ENCODE measurements at places on chromosomes 5 and 9. TPM values are rescaled to one million over a fixed set of nuclear protein-coding genes. Genes with fewer than 3 reads are reported as not detected.

DNA sequence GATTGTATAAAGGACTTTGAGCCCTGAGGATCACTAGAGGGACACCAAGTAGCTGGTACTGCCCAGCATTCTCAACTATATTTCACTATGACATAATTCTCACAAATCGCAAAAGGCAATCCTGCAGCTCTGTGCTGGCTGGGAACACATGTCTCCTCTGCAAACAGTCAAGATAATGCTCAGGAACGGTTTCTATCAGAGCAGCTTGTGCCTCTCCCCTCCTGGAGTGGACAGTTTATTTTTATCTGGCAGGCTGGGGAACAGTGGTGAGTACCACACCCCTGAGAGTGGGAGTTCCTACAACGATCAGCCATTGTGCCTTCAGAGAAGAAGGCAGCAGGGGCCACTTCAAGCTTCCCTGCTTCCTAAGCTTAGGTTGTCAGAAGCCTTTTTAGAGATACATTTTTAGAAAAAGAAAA is 65.8 kb downstream of the ERAP1 start:
- DNase-seq: peak; percentile 44

DNA sequence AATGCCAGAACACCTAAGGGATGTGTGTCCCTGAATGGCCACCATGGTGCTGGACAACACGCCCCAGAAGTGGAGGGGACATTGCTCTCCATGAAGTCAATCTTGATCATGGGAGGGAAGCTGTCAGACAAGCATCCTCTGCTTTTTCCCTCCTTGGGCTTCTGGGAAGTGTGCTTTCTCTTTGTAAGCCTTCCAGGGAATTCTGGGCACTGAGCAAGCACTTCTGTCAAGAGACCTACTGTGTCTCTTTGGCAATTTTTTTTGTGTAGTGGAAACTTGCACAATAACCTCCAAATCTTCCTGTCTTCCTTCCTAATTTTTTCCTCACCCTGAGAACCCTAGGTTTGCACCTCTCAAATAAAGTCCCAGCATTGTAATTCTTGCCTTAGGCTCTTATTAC is 132.0 kb downstream of the SEC61B start:
- peak; percentile 66 for DNase-seq

- peak; percentile 20 for DNase-seq
These were observed 18.6 kb downstream of the EQTN start for GRCh38 chr9:27278374-27278773.

- DNase-seq: peak; percentile 20
These were observed 91.3 kb upstream of the GPBP1 start for GRCh38 chr5:57082441-57083067.

DNA sequence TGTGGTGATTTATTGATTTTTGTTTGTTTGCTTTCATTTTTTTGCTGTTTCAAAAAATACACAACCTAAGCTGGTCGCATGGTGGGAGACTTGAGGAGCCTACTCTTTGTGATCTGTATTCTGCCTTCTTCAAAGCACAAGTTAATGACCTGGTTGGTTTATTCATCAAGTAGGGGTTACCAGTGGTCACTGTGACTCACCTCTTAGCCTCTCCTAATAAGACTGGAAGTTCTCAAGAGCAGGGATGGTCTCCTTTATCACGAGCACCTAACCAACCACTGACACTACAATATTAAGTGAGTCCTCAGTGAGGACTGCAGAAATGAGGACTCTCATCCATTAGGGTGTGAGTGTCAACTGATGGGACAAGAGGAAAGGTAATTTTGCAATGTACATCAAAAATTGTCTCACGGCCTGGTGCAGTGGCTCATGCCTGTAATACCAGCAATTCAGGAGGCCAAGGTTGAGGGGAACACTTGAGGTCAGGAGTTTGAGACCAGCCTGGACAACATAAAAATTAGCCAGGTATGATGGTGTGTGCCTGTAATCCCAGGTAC is 13.6 kb upstream of the MTMR12 start:
- DNase-seq: peak; percentile 4

- no peak for DNase-seq
These were observed 448.4 kb upstream of the ITGA1 start for GRCh38 chr5:52339285-52339684.

DNA sequence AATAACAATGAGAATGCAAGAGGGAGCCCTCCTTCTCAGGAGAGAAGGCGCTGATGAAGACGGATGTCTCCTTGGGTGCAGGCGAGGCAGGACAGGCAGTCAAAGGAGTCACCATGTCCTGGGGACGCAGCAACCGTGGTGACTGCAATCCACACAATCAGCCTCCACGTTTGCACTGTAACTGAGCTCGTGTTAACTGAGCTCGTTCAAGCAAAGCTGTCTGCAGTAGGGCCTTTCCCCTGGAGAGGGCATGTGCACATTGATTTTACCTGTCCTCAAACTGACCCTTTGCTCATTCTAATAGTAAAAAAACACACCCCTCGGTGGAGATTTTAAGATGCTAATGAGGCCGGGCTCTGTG is 2.8 kb downstream of the SARDH start:
- no peak for DNase-seq

DNA sequence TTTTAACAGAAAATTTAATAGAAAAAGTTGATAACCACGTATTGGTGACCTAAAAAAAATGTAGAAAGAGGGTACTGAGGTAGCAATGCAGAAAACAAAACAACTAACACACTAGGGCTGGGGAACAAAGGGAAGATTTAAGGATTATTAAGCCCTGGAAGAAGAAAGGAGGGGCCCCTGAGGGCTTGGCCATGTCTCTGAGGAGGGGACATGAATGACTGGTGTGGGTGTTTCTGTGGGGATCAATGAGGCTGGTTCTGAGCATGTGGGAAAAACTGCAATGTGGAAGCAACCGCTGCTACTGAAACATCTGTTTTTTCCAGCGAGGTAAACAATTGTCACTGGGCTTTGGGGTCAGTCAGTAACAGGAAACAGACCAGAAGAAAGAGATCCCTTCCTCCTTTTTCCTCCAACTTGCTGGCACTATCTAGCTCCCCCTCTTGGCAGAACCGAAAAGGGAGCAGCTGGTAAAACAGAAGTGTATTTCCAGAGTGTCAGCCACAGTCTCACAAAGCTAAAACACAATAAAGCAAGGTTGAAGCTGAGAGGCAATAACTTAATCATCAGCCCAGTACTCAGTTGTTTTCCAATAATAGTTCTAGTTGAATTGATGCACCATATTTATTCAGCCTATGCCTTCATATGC is 48.3 kb downstream of the ATPSCKMT start:
- DNase-seq: no peak

DNA sequence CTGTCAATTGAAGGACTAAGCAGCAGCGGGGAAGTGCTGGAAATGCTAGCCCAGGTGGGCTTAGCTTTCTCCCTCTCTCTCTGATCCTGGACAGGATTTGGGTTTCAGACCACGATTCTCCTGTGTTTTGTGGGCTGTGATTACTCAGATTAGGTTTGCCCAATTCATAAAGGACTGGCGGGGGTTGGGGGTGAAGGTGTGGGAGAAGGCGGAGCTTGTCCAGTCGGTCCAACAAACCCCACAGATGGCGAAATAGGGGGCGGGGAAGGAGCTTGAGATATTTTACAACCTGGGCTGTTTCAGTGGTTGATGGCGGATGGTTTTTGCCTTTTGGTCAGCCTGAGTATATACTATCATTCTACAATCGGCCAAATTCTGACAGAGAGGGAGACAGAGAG is 35.2 kb downstream of the PCDHAC2 start:
- no peak for DNase-seq

DNA sequence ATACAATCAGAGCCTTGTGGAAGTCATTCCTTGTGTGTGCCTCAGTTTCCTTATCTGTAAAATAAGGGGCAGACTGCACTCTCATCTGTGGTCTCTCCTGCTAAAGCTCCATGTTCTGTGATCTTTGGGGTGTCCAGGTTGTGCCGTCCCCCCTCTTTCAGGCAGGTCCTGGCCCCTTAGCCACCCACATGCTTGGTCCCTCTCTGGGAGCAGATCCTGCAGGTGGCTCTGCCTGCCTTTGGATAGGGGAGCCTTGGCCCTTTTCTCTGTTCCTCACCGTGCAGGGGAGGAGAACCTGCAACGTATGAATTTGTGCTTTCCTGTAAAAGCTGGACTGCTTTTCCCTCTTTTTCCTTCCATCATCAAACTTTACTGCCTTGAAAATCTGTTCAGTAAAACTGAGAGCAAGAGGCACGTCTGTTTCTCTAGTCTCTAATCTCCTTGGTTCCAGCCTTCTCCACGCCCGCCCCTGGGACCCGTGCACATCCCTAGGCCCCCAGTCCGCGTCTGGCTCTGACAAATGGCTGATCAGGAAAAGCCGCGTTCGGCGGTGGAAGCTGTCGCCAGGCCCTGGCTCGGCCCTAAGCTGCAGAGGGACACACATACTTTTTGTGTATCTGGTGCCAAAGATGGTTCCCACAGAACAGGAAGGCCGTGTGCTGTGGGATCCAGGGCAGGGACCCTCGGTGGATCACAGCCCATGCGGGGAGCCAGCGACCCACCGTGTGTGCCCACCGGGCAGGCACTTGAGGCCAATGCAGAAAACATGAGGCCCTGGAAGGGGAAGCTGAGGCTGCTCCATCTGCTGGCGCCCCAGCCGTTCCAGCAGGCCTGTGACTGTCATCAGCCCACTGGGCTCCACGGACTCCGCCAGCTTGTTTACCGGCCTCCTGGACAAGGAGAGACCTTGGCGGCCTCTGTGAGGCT is 43.4 kb upstream of the COL5A1 start:
- no peak for DNase-seq

GRCh38 chr9:83466877-83467276 is 71.3 kb downstream of the FRMD3 start:
- DNase-seq: peak; percentile 65

DNA sequence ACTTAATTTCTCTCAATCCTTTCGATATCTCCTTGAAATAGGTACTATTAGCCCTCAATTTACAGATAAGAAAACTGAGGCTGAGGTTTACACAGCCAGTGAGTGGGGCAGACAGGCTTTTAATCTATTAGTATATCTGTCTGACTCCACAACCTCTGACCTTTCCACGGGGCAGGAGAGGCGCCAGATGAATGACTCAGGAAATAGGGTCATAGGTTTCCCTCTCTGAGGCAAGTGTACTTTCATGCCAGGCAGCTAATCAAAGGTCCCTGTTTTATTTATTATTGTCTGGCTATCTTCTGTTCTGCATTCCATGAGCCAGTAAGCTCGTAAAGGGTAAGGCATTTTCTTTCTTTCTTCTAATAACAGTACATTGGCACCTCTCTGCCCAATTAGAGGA is 79.6 kb upstream of the KLF4 start:
- DNase-seq: peak; percentile 43

- no peak for DNase-seq
These were observed 144.4 kb downstream of the FSTL4 start for GRCh38 chr5:133467826-133468463.

DNA sequence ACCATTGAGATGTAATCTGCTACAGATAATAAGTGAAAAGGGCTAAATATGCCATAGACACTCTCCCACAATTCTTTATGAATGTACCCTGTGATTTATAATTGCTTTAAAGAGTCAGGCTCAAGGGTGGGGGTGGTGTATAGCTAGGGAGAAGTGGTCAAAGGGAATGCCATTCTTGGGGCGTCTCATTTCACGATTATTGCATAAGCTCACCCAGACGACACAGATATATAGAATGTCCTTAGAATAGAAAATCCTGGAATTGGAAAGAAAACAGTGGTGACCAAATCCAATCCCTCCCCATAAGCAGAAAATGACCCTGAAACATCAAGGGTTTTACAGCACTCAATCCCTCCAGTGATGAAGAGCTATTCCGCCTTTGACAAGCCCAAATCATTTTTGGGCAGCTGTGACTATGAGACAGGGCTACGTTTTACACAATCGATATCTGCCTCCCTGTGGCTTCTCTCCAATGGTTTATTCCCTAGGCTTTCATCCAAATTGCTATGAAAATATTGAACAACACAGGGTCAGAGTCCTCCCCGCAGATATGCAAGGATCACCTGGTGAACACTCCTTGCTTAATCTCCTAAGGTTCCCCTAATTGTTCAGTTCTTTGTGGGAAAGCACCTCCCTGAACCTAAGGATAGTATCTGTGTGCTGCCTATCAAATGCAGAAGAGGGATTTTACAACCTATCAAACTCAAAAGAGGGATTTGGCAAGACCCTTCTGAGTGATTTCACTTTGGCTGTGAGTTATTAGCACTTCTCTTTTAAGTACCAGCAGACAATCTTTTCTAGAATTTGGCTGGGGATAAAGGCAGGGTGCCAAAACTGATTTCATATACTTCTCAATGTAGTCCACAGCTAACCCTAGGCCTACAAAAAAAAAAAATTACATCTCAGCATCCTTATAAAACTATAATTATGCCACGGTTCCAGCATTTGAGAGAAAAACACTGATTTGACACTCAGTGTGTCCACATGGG is 144.9 kb upstream of the CDH6 start:
- DNase-seq: peak; percentile 71

GRCh38 chr5:124724357-124725039 is 21.9 kb downstream of the ZNF608 start:
- DNase-seq: no peak

GRCh38 chr5:1006656-1007071 is 1.9 kb upstream of the NKD2 start:
- DNase-seq: no peak

DNA sequence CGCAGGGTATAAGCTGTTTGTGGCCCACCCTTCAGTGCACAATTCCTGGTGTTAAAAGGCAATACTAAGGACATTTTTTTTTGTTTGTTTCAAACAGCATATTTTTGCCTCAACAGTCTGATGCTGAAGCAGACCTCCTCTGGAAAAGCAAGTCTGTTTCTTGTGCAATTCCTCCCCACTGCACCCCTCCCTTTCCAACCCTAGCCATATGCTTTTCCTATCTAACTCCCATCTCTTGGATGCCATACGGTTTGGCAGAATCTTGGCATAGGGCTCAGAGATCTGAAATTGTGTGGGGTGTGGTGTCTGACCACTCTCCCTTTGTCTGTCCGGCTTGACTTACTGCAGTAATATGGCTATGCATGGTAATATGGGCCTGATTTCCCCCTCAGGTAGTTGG is 161.6 kb downstream of the TMEM38B start:
- no peak for DNase-seq

Gene GRM6
- total RNA-seq: not detected

Gene PRRT1B
- total RNA-seq: not detected

Gene ERAP2
- 9.6 TPM for total RNA-seq

Gene PNPLA7
- 5.4 TPM for total RNA-seq

Gene SLC25A2
- total RNA-seq: 0.72 TPM

Gene BTNL8
- not detected for total RNA-seq

Gene CAMK2A
- total RNA-seq: 0.09 TPM

Gene SLIT3
- 52.5 TPM for total RNA-seq

Gene FAM221B
- total RNA-seq: not detected

Gene TEX48
- not detected for total RNA-seq

All from fibroblast of the aortic adventitia (primary cell).